ENCODE measurements at places on chromosomes 6 and 20.

- DNase-seq, result no peak
Observed at GRCh38 chr6:19851241-19852089, 14.3 kb downstream of the ID4 start.

GRCh38 chr6:47168180-47168579 is 126.0 kb upstream of the ADGRF1 start:
- DNase-seq, result peak; percentile 28

DNA sequence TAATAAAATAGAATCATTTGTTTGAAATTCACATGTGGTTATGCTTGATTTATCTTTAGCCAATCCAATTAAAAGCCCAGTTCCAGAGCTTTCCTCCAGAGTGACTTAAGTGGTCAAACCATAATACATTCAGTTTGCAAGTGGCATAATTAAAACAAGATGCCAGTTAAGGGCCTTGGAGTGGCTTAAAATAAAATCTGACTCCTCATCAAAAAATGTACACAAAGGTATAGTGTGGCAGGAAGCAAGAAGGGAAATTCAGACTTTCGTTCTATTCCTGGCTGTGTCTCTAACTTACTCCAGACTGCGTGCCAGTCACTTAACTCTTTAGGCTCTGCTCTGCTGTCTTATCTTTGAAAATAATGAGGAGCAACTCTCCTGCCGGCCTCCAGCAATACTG is 251.3 kb upstream of the PRND start:
- no peak for DNase-seq

- no peak for DNase-seq
Observed at GRCh38 chr6:82909551-82909950, 156.1 kb downstream of the UBE3D start.

DNA sequence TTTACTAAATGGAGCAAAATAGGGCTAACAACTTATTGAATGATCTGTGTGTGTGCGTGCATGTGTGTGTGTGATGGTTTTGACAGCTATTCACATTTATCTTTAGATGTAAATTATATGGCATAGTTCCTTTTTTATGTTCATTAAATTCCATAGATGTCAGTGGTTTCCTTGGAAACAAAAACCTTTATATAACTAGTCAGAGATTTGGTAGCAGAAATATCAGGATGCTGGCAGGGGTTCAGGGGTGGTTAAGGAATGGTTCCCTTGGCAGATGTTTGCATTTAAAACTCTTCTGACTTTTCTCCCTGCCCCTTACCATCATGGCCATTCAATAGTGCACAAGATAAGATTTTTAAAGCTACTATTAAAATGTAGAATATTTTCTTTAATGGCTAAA is 256.6 kb downstream of the PLCB1 start:
- no peak for DNase-seq

DNA sequence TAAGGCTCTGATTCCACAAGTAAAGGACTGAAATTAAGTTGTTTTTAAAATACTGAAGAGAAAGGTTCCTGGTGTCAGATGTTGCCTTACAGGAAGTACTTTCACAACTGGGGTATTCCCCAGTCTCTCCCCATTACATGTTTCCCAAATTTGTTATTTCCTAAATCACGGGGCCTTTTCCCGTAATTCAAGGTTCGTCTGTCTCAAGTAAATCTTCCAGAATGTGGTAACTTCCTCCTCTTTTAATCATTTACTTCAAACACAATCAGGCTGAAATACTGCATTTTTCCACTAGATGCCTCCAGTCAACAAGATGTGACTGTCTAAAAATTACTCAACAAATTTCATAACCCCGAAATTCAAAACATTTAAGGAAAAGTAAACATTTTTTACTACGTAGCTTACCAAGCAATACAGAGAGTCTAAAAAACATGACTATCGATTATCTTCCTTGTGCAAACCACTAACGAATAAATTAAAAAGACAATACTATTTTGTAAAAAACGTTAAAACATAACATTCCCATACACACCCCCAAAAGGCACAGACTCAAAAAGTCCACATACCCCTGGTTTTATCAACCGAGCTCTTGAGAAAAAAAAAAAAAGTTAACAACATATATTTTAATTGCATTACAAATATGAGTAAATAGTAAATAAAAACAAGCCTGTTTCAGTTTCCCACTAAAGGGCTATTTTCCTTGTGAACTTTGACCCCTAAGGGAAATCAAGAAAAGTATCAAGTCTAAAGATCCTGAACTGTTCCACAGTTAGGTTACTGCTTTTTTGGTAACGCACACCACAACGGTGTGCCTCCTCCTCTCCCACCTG is 1.7 kb downstream of the SOD2 start:
- DNase-seq, result no peak

DNA sequence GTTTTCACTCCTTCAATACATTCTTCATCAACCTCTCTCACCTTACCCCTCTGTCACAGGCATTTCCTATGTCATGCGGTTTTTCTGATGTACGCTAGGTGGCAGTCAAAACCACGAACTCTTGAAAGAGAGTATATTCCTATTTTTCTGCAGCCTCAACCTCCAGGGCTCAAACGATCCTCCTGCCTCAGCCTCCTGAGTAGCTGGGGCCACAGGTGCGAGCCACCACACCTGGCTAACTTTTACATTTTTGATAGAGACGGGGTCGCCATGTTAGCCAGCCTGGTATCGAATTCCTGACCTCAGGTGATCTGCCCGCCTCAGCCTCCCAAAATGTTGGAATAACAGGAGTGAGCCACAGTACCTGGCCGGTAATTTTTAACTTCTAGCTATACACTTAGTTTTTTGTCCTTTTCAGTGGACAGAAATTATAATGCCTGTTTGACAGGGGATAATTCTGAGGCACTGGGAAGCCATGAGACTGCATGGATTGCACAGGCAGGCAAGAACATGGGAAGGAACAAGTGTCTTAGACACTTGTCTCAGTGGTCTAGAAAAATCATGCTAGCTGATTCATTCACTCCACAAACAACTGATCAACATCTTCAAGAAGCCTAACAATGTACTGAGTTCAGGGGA is 22.5 kb upstream of the HFE start:
- DNase-seq, result no peak

- DNase-seq, result no peak
Observed at GRCh38 chr6:148893073-148893472, 146.2 kb downstream of the UST start.

DNA sequence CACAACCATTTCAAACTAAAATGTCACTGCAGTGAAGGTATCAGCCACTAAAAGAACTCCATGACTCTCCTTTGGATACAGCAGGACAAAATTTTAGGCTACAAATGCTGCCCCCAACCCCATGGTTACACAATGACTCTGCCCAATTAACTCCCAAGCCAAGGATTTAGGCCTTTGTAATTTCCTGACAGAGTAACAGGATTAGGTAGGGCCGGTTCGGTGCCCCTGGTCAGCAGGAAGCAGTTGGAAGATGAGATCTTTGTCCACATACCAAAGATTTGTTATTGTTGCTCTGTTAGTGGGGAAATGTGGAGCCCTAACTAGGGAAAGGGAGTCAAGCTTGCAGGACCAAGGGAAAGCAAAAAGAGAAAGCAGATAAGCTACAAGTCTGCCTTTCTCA is 26.7 kb upstream of the RIPK1 start:
- DNase-seq, result no peak

DNA sequence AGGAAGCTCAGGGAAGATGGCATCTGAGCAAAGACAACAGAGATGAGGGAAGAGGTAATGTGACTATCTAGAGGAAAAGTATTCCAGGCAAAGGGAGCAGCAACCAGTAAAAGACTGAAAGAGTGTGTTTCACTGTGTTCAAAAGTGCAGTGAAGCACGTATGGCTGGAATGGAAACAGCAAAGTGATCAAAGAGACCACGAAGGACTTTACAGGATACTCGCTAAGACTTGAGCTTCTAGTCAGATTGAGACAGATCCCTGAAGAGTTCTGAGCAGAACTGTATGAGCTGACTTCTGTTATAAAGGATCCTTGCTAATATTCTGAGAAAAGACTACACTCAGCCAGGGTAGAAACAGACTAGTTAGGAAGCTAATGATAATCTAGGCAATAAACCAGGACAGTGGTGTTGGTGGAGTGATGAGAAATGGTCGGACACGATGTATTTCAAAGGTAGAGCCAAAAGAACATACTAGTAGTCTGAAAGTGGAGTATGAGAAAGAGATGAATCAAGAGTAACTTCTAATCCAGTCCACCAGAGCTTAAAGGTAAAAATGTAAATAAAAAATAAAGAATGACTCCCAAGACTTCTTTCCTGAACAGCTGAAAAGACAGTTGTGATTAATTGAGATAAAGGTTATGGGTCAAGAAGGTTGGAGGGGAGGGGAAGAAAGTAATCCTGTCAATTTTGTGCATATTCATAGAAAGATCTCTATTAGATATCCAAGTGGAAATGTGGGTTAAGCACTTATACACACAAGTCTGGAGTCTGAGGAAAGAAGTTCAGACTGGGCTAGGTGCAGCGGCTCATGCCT is 14.2 kb downstream of the SEC63 start:
- DNase-seq, result no peak

DNA sequence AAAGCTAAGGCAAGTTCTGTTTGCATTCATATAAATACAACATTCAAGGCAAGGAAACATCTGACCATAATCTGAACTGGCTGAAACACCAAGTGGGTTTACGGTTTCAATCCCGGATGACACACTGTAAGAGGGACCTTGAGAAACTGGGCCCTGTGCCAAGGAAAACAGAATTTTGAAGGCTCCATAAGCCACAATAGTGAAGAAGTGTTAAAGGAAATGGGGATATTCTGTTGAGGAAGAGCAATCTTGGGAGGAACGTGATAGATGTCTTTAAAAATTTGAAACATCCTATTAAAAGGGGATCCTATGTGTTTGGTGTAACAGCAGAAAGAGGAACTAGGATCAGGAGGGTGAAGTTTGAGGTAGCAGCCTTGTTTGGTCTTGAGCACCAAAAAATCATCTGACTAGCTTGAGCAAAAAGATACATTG is 82.4 kb upstream of the TAB2 start:
- DNase-seq, result no peak

DNA sequence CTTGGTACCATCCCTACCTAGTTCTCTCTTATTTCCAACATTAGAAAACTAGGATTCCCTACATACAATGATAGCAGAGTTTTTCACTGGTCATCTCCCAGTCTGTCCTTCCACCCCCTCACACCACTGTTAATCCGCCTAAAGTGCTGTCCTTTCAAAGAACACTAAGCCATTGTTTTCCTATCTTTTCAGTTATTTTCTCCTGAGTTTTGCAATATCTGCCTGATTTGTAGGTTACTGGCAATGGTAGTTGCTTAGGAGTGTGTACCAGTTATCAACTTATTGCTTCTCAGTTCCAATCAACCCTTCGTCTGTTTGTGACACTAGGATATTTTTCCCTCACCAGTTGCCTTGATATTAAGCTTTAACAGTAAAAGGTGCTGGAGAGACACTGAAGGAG is 135.0 kb downstream of the EPM2A start:
- DNase-seq, result no peak

- DNase-seq, result no peak
Observed at GRCh38 chr6:82906951-82907350, 158.7 kb downstream of the UBE3D start.

DNA sequence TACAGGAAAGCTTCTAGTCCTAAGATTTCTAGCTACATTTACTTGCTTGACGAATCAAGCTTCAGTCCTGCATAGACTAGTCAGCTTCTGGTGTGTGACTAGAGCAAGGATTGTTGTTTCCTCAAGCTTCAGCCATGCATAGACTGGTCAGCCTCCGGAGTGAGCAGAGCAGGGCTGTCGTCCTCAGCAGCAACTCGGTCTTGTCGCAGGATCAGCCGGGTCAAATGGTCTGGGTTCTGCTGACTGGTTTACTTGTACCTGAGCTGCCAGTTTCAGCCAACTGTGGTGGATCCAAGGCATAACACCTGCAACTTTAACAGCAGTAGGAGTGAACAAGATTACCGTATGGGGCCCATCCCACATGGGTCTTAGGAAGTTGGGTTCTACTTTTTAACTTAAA is 10.8 kb upstream of the GMPR start:
- DNase-seq, result no peak

- DNase-seq, result no peak
Observed at GRCh38 chr20:35917077-35917476, 37.2 kb downstream of the SCAND1 start.

DNA sequence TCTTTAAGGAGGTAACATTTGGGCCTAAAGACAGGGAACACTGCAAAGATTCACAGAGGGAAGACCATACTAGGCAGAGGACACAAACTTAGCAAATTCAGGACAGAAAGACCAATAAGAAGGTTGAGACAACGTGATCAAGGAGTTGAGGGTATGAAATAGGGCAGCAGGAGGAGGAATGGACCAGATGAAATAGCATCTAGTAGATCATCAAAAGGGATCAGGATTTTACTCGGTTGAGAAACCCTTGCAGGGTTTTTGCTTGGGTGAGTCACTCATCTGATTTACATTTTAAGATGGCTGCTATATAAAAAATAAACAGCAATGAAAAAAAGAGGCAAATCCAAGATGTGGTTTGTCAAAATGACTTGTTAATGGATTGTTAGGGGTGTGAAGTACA is 4.7 kb downstream of the BCLAF1 start:
- no peak for DNase-seq

DNA sequence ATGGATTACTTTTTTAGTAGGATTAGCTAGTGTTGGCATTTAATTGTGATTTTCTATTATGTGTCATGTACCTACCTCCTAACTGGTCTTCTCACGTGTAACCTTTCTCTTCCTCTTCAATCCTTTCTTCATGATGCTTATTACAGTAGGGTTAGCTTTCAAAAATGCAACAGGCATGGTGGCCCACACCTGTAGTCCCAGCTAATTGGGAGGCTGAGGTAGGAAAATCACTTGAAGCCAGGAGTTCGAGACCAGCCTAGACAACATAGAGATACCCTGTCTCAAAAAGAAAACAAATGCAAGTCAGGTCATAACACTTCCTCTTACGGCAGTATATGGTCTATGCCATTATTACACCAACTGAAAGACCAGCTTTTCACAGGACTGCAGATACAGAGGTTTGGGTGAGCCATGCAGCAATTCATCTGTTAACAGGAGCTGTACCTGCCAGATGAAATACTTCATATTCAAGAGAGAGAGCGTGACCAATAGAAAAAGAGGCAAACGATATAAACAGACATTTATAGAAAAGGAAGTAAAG is 195.0 kb downstream of the TMEM242 start:
- no peak for DNase-seq

- no peak for DNase-seq
Observed at GRCh38 chr6:37123957-37124729, 45.8 kb upstream of the PIM1 start.

DNA sequence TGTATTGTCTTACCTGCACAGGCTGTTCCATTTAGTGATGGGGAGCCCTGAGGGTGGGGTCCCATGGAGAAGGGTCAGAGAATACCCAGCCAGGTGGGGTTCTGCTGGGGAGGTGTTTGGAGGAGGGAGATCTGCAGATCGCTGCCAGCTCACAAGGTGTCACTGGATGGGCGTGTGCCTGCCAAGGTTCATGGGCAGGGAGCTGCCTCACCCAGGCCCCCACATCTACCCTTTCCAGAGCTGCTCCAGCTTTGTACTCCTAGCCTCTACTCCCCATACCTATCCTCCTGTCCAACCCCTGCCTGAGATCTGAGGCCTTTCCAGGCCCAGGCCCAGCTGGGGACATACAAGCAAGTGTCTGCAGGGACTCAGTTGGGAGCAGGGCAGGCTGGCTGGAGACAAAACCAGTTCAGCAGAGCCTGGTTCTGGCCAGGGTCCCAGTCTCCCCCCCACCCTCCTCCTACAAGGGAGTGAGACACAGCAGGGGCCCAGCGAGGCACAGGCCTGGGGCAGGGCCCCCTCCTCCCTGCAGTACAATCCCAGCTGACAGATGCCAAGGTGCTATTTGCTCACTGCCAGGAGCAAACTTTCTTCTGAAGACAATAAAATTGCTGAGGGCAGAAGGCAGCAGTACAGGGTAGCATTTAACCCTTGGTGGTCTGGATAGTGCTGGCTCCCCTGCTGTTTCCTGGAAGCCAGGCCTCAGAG is 19.7 kb downstream of the SPDEF start:
- DNase-seq, result no peak
